H4 (cell line): ENCODE measurements at places on chromosomes 12 and 14. TPM values are rescaled to one million over a fixed set of nuclear protein-coding genes. Genes with fewer than 3 reads are reported as not detected.

DNA sequence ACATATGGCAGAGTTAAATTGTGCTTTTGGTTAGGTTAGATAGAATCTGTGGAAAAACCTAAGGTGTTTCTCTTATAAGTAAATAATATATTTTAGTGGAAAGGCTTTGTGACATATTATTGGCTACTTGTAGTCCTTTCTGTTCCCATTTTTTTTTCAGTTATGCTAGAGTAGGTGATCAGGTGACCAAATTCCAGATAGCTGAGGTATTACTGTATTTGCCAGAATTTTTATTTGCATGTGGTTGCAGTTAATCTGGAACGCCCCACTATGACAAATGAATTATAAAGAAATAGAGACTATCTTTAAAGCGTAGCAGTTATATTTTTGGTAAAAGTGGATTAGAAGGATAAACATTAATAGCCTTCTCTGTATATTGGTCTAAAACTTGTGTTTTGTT lies 52.0 kb downstream of the ARHGAP5 start:
- DNase-seq: peak; percentile 59

DNA sequence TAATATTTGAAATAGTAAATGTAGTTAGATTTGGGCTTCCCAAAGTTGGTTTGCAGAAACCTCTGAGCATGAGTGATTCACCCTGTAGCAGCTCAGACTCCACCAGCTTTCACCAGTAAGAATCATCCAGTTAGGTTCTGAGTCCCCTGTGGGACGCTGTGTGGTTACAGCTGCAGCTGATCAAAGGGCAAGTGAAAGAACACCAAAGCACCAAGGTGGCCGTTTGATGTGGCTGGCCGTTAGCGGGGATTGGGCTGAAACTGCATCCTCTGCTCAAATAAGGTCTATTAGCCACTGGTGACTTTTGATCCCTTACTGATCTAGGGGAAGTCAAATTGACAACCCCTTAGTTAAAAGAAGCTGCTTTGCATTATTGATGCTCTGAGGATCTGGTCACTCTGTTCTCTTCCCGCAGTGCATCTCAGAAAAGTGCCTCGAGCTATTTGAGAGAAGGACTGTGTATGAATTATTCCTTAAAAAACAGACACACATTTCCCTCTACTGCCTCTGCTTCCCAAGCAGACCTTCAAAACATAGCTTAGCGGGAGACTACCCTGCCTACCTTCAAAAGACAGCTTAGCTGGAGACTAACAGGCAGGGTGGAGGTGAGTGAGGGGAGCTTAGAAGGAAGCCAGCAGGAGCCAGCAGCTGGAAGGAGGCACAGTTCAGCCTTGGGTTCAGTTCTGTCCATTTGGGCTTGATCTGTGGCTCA lies 3.7 kb downstream of the ABHD12B start:
- no peak for DNase-seq

- DNase-seq: no peak
These were observed 13.1 kb upstream of the CHD4 start for GRCh38 chr12:6620137-6620884.

DNA sequence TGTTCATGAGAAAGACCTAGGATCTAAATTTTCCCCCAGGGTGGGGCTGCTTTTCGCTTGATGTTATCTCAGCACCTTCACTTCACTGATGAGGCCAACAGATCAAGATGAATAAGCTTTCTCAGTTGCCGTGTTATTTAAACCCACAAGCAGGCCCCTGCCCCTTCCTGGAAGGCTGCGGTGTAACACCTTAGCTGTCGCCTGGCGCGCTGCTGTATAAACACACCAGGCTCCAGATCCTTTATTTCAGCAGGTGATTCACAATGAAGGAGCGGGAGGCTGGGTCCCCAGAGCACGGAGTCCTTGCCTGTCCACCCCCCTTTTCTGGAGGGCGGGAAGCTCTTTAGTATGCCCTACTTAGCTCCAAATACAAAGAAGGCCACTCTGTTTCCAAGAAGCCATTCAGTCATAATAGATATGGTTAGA lies 515.4 kb downstream of the FUT8 start:
- DNase-seq: no peak

- no peak for DNase-seq
These were observed 13.3 kb downstream of the TSPAN9 start for GRCh38 chr12:3090240-3091037.

DNA sequence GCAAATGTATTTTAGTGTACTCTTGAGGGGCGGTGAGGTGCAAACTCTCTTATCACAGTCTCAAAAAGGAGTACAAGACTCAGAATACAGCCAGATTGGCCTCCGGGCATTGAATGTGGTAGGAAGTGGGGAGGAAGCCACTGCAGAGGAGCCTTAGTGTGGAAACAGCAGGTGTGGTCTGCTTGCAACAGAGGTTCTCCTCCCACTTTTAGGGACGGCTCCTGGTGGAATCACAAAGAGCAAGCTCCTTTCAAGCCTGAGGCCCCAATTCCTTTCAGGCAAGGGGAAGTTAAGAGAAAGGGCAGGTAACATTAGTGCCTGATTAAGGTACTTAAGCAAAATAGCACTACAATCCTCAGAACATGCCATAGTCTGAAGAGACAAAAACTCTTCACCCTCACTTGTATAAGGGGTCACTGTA lies 23.7 kb upstream of the SLC2A3 start:
- DNase-seq: peak; percentile 73

GRCh38 chr12:34223640-34224039 lies 201.3 kb downstream of the ALG10 start:
- DNase-seq: no peak

GRCh38 chr12:53191096-53191884 lies 10.6 kb upstream of the CSAD start:
- no peak for DNase-seq

DNA sequence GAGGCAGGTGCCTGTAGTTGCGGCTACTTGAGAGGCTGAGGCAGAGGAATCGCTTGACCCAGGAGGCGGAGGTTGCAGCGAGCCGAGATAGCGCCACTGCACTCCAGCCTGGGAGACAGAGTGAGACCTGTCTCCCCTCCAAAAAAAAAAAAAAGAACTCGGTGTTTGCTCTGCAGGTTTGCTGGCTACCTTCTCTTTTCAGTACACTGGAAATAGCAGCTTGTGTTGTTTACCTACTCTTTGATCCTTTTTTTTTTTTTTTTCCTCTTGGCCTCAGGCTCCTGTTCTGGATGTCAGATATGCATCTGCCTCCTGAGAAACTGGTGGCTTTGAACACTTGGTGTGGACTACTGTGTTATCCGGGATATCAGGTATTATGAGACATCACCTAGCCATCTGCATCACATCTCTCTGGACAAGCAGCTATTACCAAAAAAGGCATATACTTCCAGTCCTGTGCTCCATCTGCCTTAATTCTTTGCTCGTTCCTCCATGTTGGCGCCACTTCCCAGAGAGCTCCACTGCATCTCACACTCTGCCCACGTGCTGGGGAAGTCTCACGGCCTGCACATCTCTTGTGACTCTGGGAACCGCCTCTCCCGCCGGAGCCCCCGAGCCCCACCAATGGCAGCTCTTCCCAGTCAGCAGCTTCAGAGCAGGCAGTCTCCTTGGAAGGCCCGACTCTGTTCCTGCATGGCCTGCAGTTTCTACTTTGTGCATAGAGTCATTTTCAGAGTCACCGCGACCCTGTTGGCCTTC lies 50.9 kb upstream of the TRAF3 start:
- no peak for DNase-seq

- peak; percentile 19 for DNase-seq
These were observed 797 bp downstream of the UNG start for GRCh38 chr12:109098183-109098604.

GRCh38 chr14:99212646-99213045 lies 59.4 kb downstream of the BCL11B start:
- DNase-seq: no peak

GRCh38 chr14:68589447-68590200 lies 203.2 kb downstream of the ZFP36L1 start:
- peak; percentile 29 for DNase-seq

DNA sequence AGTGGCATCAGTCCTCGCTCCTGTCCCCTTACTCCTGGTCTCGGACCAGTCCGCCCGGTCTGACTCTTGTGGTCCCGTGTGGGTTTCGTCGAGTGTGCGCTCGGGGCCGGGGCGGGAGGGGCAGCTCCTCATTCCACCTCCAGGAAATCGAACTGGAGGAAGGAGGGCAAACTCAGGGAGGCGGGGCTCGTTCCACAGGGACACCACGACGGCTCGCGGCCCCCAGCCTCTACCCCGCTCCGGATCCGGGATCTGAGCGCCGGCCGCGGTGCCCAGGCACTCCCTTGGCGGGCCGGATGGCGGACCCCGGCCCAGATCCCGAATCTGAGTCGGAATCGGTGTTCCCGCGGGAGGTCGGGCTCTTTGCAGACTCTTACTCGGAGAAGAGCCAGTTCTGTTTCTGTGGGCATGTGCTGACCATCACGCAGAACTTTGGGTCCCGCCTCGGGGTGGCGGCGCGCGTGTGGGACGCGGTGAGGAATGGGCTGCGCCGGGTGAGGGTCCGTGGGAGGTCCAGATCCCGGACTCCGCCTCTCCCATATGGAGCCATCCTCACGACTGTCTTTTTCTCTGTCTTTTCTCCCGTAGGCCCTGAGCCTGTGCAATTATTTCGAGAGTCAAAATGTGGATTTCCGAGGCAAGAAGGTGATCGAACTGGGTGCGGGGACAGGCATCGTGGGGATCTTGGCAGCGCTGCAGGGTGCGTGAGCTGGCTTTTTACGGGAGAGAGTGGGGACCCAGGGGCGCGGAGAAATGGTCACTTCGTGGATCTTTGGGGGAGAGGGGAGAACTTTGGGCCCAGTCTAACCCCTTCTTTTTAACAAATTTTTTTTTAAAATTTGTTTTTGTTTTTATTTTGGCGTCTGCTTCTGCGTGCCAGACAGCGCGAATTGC lies at the start of gene EEF1AKMT3:
EEF1AKMT3 (plus strand) TSS at position 186 of the 894 bp plus-strand sequence; CDS start at position 297, 111 bp downstream.
- DNase-seq: no peak

GRCh38 chr14:68714991-68715924 lies 77.6 kb downstream of the ZFP36L1 start:
- DNase-seq: no peak

DNA sequence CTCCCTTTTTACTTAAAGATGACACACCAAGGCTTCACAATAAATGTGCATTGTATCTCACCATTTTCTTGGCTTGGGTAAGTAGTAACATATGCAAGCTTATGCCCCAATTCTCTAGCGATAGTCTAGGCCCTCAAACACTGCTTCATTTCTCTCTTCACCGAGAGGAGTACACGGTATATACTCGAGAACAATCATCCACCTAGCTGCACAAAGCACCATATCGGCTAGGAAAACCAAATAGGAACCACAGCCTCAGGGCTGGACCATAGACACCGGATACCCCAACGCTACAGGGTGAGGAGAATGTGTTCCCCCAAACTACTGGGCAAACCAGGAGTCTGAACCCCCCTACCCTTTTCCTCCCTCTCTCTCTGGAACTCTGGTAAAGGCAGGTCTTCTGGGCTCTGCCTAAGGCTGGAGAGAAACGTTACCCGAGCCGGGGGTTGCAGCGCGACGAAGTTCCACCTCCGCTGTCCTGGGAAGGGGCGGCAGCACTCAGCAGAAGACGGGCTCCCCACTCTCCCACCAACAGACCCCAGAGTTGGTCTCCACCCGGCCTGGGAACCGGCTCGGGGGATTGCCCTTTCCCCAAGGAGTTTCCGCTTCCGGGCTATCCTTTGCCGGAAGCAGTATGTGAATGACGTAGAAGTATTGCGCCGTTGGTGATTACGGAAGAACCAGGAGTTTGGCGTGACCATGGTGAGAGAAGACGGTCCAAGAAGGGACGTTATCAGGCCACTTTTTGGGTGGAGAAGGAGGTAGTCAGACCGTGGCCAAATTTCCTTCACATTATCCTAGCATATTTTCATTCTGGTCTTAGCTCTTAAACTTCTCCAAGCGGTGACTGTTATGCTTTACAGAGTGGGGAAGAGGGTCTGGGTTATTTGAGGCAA lies at the start of the genes AREL1 and FCF1:
AREL1 (minus strand) TSS at position 582 of the 896 bp plus-strand sequence. CDS start 27,465 bp downstream, outside the sequence.
FCF1 (plus strand) TSS at position 646 of the 896 bp plus-strand sequence; CDS start at position 700, 54 bp downstream.
- peak; percentile 88 for DNase-seq

GRCh38 chr14:97920201-97920600 lies 1123.0 kb downstream of the VRK1 start:
- DNase-seq: peak; percentile 67

DNA sequence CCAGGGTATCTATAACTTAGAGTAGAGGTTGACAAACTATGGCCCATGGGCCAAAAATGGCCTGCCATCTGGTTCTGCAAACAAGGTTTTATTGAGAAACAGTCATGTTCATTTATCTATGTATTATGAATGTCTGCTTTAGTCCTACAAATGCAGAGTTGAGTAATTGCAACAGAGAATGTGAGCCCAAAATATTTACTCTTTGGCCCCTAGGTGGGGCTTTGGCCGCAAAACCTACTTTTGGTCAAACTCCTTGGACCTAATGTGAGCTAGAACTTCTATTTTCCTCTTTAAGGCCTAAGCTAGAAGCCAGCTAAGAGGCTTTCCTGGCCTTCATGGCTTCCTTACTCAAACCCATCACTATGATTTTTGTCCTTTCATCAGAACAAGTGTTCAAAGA lies 379.1 kb downstream of the NELL2 start:
- no peak for DNase-seq

DNA sequence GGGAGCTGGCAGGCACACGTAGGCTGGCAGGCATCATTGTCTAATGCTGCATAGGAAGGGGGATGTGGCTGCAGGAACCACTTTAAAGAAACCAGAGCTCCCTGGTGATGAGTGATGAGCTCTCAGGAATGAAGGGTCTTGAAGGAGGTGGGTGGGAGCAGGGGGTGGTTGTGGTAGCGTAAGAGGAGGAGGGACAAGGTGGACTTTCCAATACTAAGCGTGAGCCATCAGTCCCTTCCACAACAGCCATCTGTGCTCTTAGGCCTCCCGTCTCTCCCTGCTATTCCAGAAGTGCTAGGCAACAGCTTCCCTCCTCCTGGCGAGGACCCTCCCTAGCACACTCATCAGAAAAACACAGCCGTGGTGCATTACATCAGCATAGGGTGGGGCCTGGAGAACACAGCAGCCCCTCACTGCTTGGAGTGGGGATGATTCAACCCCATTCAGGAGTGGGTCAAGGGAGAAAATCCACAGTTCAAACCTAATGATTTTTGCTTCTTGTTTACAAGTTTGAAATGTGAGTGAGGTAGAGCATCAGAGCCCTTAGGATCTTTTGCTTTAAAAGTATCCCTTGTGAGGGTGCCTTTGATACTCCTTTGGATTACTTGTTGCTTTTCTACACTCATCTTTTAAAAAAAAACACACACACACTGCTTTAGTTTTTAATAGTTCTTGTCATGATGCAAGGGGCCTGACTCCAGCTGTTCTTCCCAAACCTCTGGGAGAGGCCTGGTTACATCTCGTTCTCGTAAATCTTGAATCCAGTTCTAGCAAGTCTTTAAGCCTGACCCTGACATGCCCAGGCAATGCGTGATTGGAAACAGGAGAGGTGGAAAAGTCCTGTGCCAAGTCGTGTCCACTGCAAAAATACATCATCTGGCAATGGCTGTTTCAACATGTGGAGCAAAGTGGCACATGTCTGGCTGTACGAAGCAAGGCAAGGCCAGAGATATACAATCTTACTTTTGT lies 356.4 kb upstream of the DDHD1 start:
- no peak for DNase-seq

- no peak for DNase-seq
These were observed 101.2 kb upstream of the LRFN5 start for GRCh38 chr14:41505491-41505890.

NANOG gene
- total RNA-seq: not detected in 2 replicates

TROAP gene
- total RNA-seq: 39.8 and 56.9 TPM in 2 replicates

OTUB2 gene
- total RNA-seq: 1.7 and 2.5 TPM in 2 replicates

KRT2 gene
- 0.21 and 0.53 TPM in 2 replicates for total RNA-seq

FAM161B gene
- 1.1 and 1.3 TPM in 2 replicates for total RNA-seq

BHLHE41 gene
- total RNA-seq: 8.1 and 9.6 TPM in 2 replicates

ANO4 gene
- total RNA-seq: 1.7 and 1.8 TPM in 2 replicates

CHFR gene
- 6.4 and 11.9 TPM in 2 replicates for total RNA-seq

ZFHX2 gene
- 0.02 and 0.10 TPM in 2 replicates for total RNA-seq
